HFFc6 (cell line): ENCODE measurements at places on chromosomes 3 and 15. TPM values are rescaled to one million over a fixed set of nuclear protein-coding genes. Genes with fewer than 3 reads are reported as not detected.

GRCh38 chr3:33848624-33849347 lies 50.4 kb downstream of the PDCD6IP start:
- DNase-seq: no peak

DNA sequence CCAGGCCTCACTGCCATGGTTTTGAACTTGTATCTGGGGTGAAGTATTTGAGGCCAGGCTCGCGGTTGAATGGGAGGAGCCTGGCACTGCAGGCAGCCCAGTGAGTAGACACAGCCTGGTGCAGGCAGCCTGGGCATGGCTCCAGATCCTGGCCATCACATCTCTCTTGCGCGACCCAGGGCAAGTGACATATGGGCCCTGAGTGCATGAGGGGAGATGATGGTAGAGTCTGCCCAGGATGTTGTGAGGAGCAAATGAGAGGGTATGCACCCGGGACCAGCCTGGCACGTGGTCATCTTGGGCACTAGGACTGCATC lies 103.5 kb downstream of the TBC1D2B start:
- DNase-seq: no peak

GRCh38 chr3:37236024-37236423 lies 61.6 kb upstream of the LRRFIP2 start:
- DNase-seq: no peak

GRCh38 chr15:73987681-73988444 lies 4.2 kb downstream of the STOML1 start:
- no peak for DNase-seq

DNA sequence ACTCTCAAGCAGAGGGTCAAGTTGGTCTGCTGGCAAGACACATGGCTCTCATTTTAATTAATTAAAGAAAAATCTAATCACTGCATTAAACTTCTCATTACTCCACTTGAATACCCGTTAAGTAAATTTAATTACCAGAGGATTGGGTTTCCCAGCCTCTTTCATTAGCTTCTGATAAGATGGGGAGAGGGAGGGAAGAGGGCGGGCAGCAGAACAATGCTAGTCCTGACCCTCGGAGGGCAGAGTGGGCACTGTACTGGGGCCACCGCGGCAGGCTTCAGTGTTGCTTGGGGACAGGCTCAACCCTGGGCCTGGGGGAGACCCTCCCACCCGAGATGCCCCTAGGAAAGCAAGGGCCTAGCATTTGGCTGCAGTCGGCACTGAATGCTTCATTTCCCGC lies 55.6 kb upstream of the LINGO1 start:
- DNase-seq: no peak

- no peak for DNase-seq
Observed at GRCh38 chr15:74870436-74871215, 2.5 kb downstream of the SCAMP2 start.

DNA sequence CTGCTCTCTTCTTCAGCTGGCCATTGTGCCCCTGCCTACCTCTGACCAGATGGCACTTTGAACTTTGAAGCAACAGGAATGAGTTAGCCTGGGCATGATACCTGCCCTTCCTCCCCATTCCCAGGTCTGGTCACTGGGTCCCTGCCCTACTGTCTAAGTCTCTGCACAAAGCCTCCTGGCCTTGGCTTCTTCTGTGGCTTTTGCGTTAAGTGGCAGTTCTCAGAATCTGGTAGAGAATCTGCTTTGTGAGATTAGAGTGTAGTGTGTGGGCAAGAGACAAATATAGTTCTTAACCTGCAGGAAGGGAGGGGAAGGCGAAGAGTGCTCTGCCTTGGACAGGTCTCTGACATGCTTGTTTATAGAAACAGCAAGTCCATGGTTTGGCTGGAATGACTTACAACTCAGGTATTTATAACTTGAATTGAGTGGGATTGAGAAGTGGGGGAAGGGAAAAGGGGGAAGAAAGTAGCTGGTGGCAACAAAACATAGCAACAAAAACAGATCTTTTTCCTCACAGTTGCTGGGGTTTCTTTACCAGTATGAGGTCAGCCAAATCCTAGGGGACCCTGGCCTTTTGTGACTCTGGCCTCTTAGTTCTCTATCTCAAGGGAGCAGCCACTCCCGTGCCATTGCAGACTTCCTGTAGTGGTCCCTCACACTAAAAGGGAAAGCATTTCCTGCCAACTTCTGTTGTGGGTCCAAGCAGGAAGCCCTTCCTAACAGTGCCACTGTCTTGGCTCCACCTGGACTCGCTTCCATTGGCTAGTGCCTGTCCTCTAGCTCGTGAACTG lies 16.7 kb downstream of the MAPKBP1 start:
- DNase-seq: peak; percentile 84

Gene ANKRD34C
- total RNA-seq: not detected in 3 replicates

DNA sequence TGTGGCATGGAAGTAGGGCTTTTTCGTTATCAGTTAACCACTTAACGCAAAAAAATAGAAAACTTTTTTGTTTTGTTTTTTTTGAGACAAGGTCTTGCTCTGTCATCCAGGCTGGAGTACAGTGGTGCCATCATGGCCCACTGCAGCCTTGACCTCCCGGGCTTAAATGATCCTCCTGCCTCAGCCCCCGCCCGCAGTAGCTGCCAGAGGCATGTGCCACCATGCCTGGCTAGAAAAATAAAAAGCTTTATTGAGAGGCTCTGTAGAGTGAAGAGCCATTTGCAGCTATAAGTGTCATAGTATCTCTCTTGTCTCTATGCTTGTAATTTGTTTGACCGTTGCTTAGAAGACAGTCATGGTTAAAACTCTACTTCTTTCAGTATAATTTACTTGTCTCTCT lies 13.5 kb downstream of the PPP4R2 start:
- DNase-seq: no peak

GRCh38 chr15:96213896-96214295 lies 116.6 kb upstream of the NR2F2 start:
- no peak for DNase-seq

DNA sequence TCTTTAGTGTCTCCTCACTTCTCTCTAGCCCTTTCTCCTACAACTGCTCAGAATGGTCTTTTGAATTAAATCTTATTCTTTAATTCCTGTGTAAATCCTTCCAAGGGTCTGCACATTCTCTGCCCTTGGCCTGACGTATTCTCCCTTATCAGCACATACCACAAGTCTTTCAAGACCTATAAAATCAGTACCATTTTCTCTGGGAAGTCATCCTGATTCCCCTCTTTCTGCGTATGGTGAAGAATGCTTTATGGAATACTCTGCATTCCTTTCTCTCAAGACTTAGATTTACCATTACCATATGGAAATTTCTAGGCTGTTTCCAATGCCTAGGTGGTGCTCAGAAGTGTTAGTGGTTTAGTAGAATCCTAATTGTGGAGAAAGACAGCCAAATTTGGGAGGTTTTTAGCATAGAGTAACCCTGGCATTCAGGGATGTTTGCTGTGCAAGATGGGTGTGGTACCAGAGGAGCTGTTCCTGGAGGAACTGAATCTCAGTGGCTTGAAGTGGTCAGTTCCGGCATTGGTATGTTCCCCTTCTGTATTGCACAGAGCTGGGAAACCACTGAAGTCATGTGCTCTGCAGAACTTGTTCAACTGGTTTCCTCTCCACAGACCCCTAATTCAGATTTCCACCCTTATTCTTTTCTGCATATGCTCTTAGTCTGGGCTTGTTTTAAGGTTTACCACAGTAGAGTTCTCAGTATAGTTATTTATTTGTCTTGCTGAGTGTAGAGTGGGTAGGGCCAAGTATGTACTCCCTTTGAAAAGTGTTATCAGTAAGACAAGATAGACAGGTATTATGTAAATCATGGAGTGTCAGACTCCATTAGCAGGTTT lies 24.5 kb downstream of the IQGAP1 start:
- peak; percentile 44 for DNase-seq

GRCh38 chr15:50810128-50810527 lies 44.6 kb upstream of the SPPL2A start:
- no peak for DNase-seq

- DNase-seq: peak; percentile 18
Observed at GRCh38 chr3:117719316-117719926, 1009.8 kb downstream of the TUSC7 start.

- DNase-seq: no peak
Observed at GRCh38 chr3:113747283-113748046, 630 bp downstream of the ATP6V1A start.

Gene RARB
- total RNA-seq: 1.4 TPM in 1 of 3 replicates, not detected in the others

Gene TRIM59
- 29.5 and 39.0 TPM in 2 replicates for total RNA-seq

DNA sequence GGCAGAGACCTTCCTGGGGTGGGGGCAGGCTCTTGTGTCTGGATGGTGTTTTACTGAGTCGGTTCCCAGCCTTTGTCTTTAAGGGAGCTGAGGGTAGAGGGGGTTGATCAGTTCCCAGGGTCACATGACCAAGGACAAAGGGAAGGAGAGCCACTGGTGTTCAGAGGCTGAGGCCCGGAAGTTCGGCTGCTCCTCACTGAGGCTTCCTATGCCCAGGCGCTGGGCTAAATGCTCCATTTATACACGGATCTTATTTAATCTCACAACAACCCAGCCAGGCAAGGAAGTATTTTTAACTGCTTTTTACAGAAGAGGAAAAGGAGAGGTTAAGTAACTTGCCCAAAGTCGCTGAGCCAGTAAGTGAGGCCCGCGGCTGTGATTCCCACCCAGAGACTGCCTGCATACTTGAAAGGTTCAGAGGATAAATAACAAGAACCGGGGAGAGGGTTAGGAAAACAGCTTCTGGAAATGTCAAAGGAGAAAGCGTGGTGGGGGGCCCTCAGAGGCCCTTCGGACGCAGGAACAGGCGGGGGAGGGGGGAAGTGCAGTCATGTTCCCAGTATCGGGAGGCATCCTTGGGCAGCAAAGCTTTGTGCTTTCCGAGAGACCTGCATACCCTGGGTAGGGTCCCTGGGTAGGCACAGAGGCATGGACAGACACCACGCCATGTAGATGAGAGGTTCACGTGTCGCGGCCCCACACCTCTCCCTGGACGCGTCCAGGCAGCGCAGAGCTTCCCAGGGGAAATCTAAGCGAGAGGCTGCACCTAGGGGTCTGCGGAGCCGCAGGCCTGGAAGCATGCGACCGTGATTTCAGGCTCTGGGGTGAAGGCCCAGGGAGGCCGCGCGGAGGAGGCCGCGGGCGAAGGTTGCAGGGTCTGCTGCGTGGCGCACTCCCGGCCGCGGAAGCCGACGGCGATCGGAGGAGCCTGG lies 21.3 kb downstream of the EPHB3 start:
- no peak for DNase-seq

DNA sequence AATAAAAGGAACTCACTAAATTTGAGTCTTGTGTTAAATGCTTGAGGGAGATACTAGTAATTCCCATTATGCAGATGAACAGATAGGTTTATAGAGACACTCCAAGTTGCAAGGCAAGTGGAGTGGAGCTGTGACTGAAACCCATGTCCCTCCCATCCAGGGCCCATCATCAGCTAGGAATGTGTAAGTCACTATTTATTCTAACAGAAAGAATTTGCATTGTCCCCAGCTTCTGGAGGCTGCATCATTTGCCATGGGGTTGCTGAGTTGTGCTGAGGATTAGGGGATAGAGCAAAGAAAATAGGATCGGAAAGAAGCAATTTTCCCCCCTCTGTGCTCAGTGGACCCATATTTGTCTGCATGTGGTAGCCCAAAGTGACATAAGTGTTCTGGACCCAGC lies 197.4 kb upstream of the RGMA start:
- DNase-seq: no peak

Gene SMCO1
- total RNA-seq: not detected in 3 replicates

- peak; percentile 26 for DNase-seq
Observed at GRCh38 chr3:58237941-58238681, 519 bp downstream of the ABHD6 start.

DNA sequence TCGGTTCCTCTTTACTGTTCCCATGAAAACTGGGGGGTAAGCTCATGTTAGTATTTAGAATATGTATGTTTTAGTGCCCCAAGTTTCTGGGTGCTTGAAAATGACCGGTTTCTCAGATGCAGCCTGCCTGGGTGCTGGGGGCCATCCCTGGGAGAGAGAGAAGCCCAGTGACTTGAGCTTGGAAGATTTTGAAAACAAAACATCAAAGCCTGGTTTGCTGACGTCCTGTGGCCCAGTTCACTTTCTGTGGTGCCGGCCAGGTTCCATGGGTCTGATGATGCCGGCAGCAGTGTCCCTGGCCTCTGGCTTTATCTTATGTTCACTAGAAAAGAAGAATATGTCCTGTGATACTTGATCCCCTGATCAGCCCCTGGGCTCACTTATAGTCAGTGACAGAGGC lies 17.1 kb downstream of the APBA2 start:
- DNase-seq: no peak

DNA sequence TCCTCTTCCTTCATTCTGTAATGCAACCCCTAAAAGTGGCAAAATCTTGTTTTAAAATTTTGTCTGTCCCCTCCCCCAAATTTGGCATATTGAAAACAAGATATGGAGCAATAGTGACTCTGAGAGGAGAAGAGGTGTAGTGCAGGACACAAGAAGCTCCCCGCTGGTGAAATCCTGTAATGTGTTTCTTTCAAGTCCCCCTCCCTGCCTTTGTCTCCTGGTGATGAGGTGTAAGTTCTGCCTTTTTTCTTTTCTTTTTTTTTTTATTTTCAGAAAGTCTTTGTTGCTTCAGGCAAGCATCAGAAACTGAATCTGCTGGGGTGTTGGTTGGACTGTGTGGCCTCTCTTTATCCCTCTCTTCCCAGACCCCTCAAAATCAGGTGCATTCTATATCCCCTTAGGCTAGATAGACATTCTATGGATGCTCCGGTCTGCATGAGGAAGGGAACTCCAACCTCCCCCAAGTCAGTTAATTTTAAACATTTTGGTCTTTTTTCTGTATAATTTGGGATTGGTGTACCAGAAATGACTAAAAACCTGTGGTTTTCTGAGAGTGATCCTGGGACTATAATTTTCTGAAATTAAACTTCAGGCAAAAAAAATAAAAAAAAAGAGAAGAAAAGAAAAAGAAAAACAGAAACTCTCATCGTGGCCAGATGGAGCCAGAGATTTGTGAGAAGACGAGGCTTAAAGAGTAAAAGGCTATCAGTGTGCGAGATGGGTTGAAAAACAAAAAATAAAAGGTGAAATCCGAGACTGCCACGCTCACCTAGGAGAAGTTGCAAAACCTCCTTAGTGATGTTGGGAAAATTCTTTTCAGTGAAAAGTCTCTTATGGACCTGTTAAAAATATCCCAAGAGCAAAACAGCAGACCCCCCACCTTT lies 21.4 kb downstream of the ACKR2 start:
- no peak for DNase-seq

DNA sequence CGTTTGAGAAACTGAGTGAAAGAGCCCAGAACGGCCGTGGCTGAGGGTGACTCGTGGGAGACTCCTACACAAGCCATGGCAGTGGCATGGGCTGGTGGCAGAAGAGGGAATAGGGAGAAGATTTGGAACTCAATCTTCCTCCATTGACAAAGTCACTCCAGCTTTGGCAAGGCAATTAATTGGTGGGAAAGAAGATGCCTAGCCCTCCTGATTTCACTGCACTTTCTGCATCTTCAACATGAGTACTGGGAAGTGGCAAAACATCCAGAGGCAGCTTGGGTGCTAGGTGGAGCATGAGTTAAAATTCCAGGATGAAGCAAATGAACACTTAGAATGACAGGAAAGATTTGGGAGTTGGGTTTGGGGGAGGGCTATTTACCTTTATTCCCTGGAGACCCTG lies 1.4 kb upstream of the TGFBR2 start:
- DNase-seq: no peak

Gene LRRN1
- total RNA-seq: not detected in 2 replicates
